Nephron progenitor cell (in vitro differentiated cells): ENCODE measurements at places on chromosomes 2 and 18.

GRCh38 chr2:98438190-98439133, 6.2 kb upstream of the INPP4A start:
- no peak for DNase-seq

GRCh38 chr2:53182601-53183000, 585.0 kb upstream of the CHAC2 start:
- no peak for DNase-seq

DNA sequence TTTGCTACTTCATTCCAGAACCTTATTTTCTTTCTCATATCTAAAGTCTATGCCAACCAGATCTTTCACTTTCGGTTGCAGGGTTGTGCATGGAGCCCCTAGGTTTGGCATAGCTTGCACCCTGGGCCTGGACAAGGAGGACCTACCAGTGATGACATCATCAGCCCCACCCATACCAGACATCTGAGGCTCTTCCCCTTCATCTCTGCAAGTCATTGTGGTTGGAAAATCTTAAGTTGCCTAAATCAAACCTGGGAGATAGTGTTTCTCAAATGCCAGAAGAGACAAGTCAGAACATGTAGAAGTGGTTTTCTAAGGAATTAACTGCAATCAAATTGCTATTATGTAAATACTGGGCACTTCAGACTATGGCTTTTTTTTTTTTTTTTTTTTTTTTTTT, 363.3 kb downstream of the ZNF516 start:
- DNase-seq: no peak

DNA sequence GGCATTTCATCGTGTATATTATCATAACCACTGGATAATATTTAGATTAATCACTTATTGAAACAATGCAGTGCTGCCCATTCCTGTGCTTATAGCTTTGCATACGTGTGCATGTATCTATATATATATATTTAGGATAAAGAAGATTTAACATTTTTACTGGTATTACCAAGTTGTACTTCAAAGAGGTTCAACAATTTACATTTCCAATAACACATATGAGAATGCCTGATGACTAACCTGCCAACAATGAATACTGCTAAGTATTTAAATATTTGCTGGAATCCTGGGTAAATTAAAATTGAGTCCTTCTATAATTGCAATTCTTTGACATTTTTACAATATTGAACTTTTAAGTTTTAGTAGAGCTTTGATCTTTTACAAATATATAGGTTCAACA, 111.4 kb downstream of the SLC39A10 start:
- DNase-seq: no peak

GRCh38 chr18:23683671-23684070, 5.6 kb upstream of the LAMA3 start:
- DNase-seq: no peak

- no peak for DNase-seq
Measured at GRCh38 chr2:172753610-172754009, 18.0 kb downstream of the RAPGEF4 start.

DNA sequence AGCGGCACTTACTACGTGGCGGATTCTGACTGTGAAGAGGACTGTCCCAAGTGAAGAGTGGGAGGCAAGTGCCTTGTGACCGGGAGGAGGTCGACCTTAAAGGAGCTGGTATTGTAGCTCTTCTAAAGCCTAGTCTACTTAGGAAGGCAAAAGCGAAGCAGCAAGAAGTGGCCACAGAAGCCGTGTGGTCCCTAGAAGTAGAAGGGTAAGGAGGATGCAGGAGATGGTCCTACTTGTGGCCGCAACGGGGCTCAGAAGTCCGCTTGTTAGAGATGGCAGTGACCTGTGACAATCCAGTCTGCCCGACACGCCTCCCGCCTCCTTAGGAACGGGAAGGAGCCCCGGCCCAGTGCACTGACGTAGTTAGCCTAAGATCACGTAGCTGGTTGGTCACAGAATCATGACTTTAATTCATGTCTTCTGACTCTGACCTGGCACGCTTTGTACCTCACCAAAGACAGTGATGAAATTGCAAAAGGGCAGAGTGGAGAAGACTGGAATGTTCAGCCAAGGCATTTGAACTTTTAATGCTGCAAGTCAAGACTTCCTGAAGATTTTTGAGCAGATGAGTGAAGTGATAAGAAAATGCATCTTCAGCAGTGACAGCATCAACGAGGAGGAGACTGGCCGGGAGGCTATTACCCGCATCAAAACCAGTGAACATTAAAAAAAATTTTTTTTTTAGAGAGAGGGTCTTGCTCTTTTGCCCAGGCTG, 749 bp upstream of the EIF2AK3 start:
- DNase-seq: peak; percentile 80

- DNase-seq: peak; percentile 82
Measured at GRCh38 chr2:9205963-9206948, at the start of gene ASAP2. TSS of gene ASAP2 (plus strand) at chr2:9206812. CDS start at chr2:9207105, 293 bp downstream.

DNA sequence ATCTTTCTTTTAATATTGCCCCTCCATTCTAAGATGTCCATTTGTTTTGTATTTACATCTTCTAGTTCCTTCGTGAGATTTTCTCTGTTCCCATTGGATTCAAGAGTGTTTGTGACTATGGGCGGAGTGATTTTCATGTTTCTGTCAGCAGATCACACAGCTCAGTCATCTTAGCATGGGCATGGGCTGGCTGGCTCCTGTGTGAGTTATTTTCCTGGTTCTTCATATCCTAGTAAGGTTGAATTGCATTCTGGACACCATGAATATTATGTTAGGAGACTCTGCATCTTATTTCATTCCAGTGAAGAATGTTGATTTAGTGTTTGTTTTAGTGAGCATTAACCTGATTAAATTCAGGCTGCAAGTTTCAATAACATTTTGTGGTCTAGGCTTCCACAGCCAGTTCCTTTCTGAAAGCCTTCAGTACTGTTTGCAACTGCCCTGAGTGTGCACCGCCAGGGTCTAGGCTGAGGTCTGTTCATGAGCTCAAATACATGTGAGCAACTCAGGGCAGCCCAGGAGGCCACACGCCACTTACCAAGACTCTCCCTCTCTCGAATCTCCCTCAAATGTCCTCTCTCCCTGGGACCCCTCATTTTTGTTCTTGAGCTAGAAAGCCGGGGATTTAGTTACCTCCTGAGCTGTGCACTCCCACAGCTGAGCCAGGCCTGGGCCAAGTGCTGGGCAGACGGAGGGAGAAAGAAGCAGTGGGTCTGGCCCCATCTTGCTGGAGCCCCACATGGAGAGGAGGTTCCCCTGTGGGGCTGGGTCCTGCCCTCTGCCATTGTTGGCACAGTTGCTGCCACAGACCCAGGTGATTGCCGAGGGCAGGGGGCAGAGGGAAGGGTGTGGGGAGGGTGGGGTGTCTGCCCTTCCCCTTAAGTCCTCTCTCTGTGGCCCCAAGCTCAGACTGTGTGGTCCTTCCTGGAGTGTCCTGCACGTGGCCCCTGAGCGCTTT, 145.9 kb downstream of the RTP5 start:
- DNase-seq: no peak
